Inflammatory macrophage treated with lipopolysaccharide for 1 hour (primary cell): ENCODE measurements at places on chromosomes 12 and 14.
A peak's percentile ranks its signal among the peaks of the same experiment; 100 is the strongest.

DNA sequence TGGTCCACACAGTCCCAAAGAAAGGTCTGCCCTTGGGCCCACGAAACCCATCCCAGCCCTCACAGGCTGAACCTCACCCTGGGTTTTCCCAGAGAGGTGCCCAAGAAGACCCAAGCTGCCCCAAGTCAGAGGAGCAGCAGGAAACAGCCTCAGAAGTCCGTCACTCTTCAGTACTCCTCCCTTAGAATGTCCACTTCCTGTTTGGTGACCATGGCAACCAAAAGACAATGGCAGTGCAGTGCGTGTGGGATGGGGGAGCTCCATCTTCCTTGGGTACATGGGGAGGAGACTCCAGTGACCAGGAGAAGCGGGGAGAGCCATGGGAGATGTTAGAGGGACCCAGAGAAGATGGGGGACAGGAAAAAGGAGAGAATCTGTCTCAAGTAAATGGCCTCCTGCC lies 11.3 kb downstream of the SELPLG start:
- peak; percentile 71 for DNase-seq

DNA sequence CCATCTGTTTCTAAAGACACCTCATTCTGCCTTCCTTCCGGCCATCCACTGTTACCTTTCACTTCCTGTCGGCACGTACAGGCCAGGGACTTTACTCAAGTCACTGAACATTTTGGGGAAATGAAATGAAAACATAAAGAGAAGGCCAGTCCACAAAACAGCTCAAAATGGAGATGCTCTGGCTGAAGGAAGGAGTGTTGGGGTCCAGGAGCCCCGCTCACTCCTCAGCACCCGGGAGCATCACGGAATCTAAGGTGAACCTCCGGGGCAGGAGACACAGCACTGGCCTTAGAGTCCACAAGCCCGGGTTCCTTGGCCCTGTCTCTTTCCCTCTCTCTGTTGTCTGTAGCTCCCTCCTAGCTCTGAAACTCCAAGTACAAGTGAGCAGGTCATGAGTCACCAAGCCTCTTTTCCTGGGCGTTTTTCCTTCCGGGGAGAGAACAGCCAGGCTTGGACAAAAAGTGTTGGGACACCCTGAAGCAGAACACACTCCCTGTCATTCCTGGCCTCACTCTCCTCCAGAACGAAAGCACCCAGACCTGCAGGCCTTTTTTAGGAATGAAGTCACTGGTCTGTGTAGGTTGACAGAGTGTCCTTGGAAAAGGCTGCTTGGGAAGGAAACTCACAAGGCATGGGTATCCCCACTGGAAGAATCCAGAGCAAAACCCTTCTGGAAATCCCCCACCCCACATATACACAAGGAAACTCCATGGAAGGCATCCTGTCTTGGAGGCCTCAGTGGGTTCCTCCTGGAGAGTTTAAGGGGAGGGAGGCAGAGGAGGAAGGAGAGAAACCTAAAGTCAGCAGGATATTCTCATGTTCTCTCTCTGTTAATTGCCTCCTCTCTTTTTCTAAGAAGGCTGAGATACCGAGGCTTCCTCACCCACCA lies 245.3 kb downstream of the ZFP36L1 start:
- DNase-seq = no peak

DNA sequence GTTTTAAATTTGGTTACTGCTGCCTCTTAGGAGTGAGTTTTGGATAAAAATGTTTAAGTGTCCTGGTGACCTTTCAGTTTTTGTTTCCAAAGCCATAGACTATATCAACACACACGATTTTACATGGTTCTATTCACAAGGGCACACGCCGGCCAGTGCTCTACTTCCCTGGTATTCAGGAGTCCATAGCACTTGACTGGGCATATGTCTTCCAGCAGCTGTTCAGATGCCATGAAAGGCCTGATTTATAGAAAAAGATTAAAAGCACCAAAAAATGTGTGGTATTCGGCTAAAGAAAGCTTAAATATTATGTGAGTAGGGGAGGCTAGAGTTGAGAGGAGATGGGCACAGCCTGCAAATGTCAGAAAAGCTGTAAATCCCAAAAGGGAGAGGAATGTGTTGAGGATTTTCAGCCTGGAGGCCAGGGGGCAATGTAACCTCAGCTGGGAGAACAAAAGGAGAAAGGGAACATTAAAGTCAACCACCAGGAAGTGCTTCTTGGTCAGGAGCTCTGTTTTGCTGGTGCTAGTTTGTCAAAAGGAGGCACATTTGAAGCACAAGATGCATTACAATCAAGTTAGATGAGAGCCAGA lies 478.4 kb downstream of the RAD51B start:
- no peak for DNase-seq

GRCh38 chr14:70770490-70770889 lies 38.8 kb downstream of the MAP3K9 start:
- no peak for DNase-seq

- DNase-seq = no peak
Observed at GRCh38 chr12:54261815-54262402, 18.0 kb downstream of the CBX5 start.

DNA sequence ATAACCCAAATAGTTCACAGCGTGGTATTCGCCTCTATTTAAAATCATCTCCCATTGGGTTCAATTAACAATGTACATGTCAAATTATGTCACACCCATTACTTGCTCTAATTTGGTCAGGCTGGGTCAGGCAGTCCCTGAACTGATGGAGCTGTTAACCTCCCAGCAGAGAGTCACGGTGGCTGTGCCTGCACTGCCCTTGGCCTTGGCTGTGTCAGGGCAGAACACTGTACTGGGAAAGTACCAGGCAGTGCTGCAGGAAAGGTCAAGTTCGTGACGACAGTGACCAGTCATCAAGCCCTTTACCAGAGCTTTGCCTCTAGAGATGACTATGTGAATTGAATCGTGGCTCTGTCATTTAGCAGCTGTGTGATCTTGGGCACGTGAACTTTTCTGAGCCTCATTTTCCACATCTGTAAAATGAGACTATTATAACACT lies 100.0 kb downstream of the ARF6 start:
- peak; percentile 41 for DNase-seq

DNA sequence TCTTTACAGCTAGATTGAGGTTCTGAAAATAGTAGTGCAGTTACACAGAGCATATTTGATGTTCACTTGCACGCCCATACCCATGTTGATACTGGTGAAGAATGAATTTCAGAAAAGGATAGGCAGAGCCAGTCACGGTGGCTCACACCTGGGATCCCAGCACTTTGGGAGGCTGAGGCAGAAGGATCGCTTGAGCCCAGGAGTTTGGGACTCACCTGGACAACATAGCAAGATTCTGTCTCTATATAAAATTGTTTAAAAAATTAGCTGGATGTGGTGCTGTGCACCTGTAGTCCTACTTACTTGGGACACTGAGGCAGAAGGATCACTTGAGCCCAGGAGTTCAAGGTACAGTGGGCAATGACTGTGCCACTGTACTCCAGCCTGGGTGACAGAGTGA lies 56.6 kb downstream of the MDM2 start:
- DNase-seq = no peak

- no peak for DNase-seq
Observed at GRCh38 chr12:66944365-66944764, 265.5 kb upstream of the GRIP1 start.

DNA sequence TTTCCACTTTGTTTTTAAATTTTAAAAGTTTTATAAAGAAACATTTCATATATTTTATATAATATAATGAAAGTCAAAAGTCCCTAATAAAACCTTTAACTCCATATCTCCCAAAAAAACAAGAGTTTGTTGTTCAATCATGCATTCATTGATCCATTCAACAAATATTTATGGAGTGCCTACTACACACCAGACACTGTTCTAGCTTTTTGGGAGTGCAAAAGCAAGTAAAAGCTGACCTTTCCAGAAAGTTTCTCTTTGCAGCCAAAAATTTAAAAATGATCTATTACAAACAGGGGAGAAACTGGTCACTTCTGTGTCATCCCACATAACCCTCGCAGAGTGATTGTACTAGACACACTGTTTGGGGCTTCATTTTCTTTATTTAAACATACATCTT lies 740.0 kb upstream of the TBX3 start:
- no peak for DNase-seq

GRCh38 chr14:90239139-90239538 lies 17.2 kb upstream of the PSMC1 start:
- no peak for DNase-seq

GRCh38 chr14:87497301-87497700 lies 495.7 kb downstream of the GALC start:
- DNase-seq = no peak
